Activated naive CD8-positive, alpha-beta T cell treated with anti-CD3 and anti-CD28 coated beads, Interleukin-2, amount 10 ng/mL, durations not matched to agents 7 days and 5 days (primary cell): ENCODE measurements at places on chromosomes 4 and X.

DNA sequence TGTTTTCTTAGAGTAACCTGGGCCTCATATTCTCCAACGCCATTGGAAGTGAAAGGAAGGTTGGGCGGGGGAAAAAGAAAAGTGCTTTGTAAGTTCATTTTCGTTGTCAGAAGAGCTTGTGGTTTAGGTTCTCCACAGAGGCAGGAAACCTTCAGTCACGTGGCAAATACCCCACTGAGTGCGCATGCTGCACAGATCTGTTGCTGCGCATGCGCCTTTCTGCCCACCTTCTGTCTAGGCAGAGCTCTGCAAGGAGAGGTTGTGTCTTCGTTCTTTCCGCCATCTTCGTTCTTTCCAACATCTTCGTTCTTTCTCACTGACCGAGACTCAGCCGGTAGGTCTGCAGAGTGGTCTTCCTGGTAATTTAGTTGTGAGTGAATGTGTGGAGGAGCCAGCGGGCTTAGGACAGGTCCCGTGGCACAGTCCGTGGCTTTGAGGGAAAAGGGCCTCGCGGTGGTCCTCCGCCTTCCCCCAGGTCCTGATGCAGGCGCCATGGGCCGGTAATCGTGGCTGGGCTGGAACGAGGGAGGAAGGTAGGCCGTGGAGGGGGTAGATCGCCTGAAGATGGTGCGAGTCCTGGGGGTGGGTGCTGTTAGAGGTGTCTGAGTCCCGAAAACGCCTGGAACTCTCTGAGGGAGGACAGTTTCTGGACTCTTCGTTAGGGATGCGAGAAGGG, at the start of gene PAGE5:
PAGE5 (plus strand) TSS at position 228 of the 676 bp plus-strand sequence. CDS start 1,037 bp downstream, outside the sequence.
- H3K27ac ChIP-seq: no peak within 1 kb of the TSS
- H3K36me3 ChIP-seq: no peaks in the 10 kb centered on the region
- DNase-seq: no peak
- no peaks in the 10 kb centered on the region for H3K27me3 ChIP-seq
- H3K4me1 ChIP-seq: peaks cover 1% of the 10 kb centered on the region
- no peak within 1 kb of the TSS for H3K4me3 ChIP-seq

DNA sequence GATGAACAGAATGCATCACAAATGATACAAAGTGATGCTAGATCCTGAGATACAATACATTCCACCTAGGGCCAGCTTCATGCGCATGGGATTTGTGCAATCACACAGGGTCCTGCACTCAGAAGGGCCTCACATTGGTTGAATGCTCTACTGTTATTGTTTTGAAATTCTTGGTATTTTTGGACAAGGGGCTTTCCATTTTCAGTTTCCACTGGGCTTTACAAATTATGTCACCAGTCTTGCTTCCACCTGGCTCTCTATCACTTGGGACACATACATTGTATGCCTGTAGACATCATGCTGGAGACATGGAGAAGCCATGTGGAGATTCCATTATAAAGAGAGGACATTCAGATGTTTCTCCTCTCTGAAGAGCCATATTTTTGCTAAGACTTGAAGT, 155.8 kb downstream of the NAA11 start:
- H3K4me3 ChIP-seq: no peak overlapping the region
- no peaks in the 10 kb centered on the region for H3K36me3 ChIP-seq
- no peak overlapping the region for H3K27ac ChIP-seq
- H3K27me3 ChIP-seq: no peaks in the 10 kb centered on the region
- no peaks in the 10 kb centered on the region for H3K4me1 ChIP-seq
- no peak for DNase-seq

- no peak overlapping the region for H3K27ac ChIP-seq
- H3K4me3 ChIP-seq: no peak overlapping the region
- no peaks in the 10 kb centered on the region for H3K4me1 ChIP-seq
- no peaks in the 10 kb centered on the region for H3K36me3 ChIP-seq
Measured at GRCh38 chr4:74329307-74329706, 21.0 kb downstream of the EPGN start.

DNA sequence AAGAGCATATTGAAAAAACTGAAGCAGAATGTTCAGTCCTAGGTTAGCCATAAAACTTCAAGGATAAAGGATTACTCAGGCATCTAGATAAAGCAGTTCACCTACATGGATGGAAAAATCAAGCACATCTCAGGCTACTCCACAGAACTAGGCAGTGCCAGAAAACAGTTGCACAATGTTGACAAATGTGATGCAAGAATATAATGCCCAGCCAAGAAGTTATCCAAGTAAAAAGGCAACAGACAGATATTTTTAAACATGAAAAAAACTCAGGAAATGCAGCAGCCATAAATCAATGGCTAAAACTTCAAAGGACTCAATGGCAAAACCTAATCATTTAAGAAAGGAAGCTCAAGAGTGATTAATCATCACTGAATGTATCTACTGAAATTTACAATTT, 456.0 kb upstream of the FAM241A start:
- H3K27me3 ChIP-seq: no peaks in the 10 kb centered on the region
- DNase-seq: no peak
- H3K27ac ChIP-seq: no peak overlapping the region
- H3K4me3 ChIP-seq: no peak overlapping the region

DNA sequence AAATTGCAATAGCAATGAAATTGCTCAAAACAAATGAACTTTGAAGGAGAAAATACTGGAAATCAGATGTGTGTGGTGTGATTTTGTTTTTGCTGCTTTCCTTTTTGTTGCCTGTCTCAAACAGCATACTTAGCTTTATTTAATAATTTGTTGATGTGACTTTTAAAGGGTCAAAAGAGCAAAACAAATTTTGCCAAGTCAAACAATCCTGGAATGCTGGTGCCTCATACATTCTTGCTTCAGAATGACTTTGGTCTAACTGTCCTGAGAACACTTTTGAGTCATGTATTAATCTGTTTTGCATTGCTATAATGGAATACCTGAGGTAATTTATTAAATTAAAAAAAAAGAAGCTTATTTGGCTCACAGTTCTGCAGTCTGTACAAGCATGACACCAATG, 3.4 kb downstream of the PF4V1 start:
- H3K36me3 ChIP-seq: no peaks in the 10 kb centered on the region
- H3K4me3 ChIP-seq: no peak overlapping the region
- H3K27me3 ChIP-seq: peaks cover 6% of the 10 kb centered on the region

- no peaks in the 10 kb centered on the region for H3K4me1 ChIP-seq
- H3K4me3 ChIP-seq: no peak overlapping the region
- no peaks in the 10 kb centered on the region for H3K36me3 ChIP-seq
- peaks cover 7% of the 10 kb centered on the region for H3K27me3 ChIP-seq
- H3K27ac ChIP-seq: no peak overlapping the region
Measured at GRCh38 chr4:89995814-89996213, 101.2 kb downstream of the MMRN1 start.

- H3K36me3 ChIP-seq: no peaks in the 10 kb centered on the region
- H3K27ac ChIP-seq: no peak overlapping the region
- DNase-seq: no peak
- H3K27me3 ChIP-seq: no peaks in the 10 kb centered on the region
- H3K4me3 ChIP-seq: no peak overlapping the region
Measured at GRCh38 chrX:49915361-49916222, 6.8 kb upstream of the CLCN5 start.

- H3K27me3 ChIP-seq: peaks cover 4% of the 10 kb centered on the region
- H3K27ac ChIP-seq: no peak overlapping the region
- no peaks in the 10 kb centered on the region for H3K36me3 ChIP-seq
- no peak for DNase-seq
- peaks cover 2% of the 10 kb centered on the region for H3K4me1 ChIP-seq
Measured at GRCh38 chr4:48290146-48290772, 20.6 kb upstream of the TEC start.

GRCh38 chr4:26344901-26345564, 24.2 kb downstream of the RBPJ start:
- H3K36me3 ChIP-seq: peaks cover 15% of the 10 kb centered on the region
- no peak overlapping the region for H3K27ac ChIP-seq
- no peak overlapping the region for H3K4me3 ChIP-seq
- H3K27me3 ChIP-seq: no peaks in the 10 kb centered on the region
- H3K4me1 ChIP-seq: peaks cover 22% of the 10 kb centered on the region
